ENCODE measurements at places on chromosomes 5 and 9.

GRCh38 chr5:59673438-59674058 is 220.0 kb downstream of the PDE4D start:
- DNase-seq, result peak; percentile 63

- DNase-seq, result no peak
Measured at GRCh38 chr9:69334317-69334716, 9.3 kb downstream of the ENTREP1 start.

DNA sequence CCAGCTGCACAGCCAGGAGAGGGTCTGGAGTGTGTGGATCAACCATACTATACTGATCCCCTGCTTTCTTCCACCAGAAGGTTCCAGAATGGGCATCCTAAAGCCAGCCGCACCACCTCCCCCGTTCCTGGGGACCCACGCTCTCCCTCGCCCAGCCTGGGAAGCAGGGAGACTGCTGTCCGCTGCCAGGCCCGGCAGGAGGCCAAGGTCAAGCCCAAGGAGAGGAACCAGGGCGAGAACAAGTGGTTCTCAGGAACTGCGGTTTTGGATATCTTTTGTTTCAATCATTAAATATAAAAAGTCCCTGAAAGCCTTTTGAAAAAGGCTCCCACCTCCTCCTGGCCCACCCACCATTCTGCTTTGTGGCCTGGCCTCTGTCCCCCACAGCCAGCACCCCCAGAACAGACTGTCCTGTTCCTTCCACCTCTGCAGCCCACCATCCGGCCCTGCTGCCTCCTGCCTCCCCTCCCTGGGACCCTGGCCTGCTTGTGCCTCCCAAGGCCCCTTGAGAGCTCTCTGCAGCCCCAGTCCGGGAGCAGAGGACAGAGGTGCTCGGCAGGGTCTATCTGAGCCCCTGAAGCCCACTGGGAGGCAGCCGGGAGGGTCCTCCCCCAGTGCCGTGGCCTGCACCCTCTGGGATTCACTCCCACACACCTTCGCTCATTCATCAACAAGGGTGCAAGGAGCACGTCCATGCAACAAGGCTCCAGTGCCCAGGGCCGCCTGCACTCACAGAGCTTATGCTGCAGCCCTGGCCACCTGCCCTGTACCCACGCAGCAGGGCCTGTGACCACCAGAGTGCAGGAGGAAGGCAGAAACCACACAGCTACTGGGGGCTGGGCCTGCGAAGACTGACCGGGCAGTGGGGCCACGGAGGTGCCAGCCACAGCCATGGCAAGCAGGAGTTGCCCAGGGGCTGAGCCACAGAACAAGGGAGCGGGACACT is 614 bp upstream of the LCN6 start:
- DNase-seq, result no peak

DNA sequence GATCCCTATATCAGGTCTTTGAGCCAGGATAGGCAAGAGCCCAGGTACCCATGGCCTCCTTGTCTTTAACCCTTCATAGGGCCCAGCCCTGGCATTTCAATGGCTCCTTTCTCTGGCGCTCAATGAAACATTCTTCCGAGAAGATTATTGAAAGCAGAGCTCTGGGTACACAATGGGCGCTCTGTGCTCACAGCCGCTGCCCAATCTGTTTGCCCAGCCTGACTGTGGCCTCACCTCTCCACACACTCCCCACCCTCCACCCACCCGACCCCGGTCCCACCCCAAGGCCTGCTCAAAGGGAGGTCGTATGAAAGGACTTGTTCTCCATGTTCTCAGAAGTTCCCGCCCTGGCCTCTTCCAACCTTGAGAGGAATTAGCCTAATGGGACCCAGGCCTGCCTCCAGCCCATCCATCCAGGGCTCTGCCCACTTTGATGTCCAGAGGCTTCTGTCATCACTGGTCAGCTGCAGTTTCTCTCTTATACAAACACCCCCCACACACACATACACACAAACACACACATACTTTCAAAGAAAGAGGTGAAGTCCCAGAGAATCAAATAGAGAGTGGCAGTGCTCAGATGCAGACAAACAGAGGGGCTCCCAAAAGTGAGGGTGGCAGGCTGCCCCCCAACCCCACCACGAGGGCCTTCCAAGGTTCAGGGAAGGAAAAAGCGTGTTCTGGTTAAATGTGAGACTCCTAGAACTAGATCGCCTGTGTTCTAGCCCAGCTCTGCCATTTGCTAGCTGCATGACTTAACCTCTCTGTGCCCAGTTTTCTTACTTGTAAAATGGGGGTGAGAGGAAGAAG is 5.1 kb upstream of the ARSI start:
- no peak for DNase-seq

DNA sequence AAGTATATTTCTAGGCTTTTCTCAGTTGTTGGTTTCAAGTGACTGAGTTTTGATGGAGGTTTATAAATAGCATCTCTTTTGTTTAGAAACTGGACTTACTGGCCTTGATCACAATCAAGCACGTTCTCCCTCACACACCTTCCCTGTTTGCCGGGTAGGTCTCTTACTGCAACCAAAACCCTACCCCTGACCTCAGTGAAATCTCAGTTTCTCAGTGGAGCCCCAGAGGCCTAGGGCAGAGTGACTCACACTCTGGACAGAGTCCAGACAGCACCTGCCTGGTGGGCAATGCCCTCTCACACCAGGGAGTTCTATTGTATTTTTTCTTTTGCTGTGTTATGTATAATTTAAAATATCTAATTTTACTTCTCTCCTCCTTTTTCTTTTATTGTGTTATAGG is 48.4 kb upstream of the EPB41L4B start:
- DNase-seq, result no peak

GRCh38 chr5:98923966-98924365 is 4.8 kb downstream of the CHD1 start:
- no peak for DNase-seq

- DNase-seq, result no peak
Measured at GRCh38 chr5:174110310-174110709, 64.8 kb downstream of the NSG2 start.

DNA sequence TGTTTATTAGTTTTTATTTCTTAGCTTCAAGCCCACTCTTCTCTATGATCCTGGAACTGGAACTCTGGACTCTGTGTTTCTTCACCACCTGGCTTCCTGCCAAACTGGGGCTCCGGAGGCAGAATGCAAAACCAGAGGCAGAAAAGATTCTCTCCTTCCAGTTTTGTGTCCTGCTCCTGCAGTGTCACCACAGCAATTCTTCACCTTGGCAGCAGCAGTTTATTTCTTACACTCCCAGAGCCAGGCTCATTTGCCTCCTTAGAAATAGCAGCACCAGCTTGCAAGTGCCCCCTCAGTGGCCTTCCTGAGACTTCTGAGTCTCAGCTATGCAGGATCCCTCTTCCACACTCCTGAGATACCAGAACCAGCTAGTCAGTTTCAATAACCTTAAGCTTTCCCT is 26.7 kb upstream of the CAMK4 start:
- DNase-seq, result peak; percentile 1

GRCh38 chr9:134378901-134379338 is 52.7 kb downstream of the RXRA start:
- peak; percentile 57 for DNase-seq

DNA sequence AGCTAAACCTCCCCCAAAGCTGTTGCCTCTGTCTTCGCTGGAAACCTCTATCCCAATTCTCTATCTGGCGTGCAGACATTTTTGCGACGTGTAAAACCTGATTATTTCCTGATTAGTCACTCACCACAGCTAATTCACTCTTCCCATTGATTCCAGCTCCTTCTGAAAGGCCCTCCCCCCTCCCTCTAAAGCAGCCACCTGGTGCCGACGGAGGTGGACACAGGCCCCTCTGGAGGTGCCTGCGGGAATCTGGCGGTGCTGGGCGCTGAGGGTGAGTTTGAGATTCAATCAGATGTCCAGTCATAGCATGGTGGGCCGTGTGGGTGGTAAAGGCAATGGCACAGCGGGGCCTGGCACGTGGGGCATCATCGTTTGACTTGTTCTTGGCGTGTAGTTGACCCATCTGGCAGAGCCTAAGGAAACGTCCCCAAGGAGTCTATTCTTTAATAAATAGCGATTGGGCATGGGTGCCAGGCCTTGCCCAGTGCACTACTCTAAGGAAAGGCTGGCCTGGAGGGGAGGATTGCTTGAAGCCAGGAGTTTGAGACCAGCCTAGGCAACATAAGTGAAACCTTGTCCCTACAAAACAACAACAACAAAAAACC is 271.1 kb upstream of the MVB12B start:
- peak; percentile 57 for DNase-seq

GRCh38 chr5:175351126-175351525 is 92.9 kb downstream of the DRD1 start:
- no peak for DNase-seq

DNA sequence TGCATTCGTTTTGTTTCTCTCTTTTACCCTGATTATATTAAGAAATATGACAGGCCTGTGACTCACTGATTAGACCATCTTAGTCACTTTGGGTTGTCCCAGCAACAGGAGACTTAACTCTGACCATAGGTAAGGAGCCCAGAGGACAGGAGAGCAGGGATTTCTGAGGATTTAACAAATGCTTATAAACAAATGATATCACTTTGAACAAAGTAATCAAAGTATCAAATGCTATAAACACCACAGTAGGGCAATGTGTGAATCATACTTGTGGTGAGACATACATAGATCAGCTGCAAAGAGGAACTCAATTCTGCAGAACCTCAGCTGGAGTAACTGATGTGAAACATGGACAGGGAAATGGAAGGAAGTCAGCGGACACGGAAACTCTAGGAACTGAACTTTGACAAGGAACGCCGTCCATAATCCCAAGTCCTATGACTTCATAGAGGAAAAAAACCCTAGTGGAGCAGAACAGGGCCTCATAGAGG is 190.6 kb upstream of the MSX2 start:
- DNase-seq, result peak; percentile 37

- no peak for DNase-seq
Measured at GRCh38 chr5:1312993-1313833, 18.3 kb upstream of the TERT start.

GRCh38 chr9:114291886-114292590 is 30.9 kb upstream of the ORM1 start:
- no peak for DNase-seq

- no peak for DNase-seq
Measured at GRCh38 chr5:88825584-88826315, 57.2 kb downstream of the MEF2C start.

DNA sequence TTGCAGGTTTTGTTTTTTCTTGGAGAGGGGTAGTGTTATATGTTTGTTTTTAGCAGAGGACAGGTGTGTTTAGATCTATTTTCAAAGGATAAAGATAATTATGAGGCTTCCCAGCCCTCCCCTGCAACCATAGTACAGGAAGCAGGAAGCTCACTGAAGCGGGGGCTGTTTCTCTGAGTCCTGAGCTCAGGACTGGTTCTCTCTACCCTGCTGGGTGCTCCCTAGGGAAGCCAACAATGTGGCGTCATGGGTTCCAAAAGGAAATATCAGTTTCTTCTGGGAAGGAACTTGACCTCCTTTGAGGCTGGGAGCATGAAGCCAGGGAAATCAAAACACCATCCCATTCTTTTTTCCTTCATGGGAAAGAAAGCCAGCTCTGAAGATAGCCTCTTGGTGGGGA is 62.2 kb downstream of the RAD23B start:
- DNase-seq, result no peak

DNA sequence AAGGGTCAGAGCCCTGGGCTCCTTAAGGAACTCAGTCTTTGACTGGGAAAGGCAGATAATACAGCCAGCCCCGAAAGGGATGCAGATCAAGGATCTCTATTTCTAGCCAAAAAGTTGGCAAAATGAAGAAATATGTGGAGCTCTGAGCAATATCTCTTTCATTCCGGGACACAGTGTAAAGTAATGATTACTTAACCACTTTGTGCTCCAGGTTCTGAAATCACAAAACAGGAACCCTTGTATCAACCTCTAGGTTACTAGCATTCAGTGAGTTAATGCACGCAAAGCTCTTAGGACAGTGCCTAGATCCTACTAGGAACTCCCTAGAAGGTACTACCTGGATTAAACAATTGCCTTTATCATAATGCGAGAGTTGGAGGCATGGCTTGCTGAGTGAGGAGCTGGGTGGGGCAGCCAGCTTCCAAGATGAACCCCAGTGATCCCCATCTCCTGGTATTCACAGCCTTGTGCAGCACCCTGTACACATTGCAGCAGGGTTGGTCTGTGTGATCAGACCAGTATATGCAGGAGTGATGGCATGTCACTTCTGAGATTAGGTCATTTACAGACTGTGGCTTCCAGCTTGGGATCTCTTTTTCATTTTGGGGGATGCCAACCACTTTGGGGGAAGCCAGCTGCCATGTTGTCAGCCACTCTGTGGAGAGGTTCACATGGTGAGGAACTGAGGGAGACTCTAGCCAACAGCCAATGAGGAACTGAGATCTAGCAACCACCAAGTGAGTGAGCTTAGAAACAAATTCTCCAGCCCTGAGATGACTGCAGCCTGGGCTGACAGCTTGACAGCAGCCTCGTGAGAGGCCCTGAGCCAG is 103.1 kb upstream of the SLC44A1 start:
- no peak for DNase-seq

DNA sequence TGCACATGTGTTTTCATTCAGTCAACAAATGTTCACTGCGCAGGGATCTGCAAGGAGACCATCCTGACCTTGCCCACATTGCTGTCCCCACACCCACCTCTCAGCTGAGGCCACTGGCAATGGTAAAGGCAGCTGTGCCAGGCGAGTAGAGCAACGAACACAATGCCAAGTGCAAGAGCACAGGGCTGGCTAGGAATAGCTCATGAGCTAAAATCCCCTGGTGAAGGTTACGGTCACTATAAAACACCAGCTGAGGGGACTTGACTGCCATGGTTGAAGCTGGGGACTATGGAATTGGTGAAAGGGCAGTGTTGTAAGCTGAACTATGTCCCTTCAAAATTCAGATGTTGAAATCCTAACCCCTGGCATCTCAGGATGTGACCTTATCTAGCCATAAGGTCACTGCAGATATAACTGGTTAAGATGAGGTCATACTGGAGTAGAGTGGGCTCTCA is 96.1 kb downstream of the OTULIN start:
- no peak for DNase-seq

DNA sequence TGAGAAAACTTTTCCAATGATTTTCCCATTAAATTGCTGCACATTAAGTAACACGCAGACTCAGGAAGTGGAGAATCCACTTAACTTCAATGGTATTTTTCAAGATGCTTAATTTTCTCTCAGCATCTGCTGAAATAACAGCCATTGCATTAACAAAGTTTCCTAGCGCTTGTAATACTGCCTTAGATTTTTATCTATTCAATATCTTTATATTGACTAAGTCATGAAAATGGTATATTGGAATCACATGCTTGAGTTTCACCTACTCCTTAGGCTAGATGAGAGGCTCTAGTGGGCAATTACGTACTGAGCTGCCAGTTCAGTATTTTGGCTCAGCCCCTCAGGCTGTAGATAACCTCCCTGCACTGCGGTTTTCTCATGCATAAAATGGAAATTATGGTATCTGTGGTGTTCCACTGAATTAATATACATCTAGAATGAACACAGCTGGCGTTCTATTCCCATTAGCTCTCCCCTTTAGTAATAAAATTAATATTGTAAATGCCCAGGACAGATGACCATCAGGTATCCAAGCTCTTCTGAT is 112.9 kb downstream of the MTX3 start:
- no peak for DNase-seq

GRCh38 chr9:107992271-107992670 is 502.7 kb upstream of the KLF4 start:
- no peak for DNase-seq

- peak; percentile 3 for DNase-seq
Measured at GRCh38 chr5:35316611-35317274, 86.5 kb upstream of the PRLR start.

Measured in AG10803 (cell line).